ENCODE measurements at places on chromosomes 5 and 9.

DNA sequence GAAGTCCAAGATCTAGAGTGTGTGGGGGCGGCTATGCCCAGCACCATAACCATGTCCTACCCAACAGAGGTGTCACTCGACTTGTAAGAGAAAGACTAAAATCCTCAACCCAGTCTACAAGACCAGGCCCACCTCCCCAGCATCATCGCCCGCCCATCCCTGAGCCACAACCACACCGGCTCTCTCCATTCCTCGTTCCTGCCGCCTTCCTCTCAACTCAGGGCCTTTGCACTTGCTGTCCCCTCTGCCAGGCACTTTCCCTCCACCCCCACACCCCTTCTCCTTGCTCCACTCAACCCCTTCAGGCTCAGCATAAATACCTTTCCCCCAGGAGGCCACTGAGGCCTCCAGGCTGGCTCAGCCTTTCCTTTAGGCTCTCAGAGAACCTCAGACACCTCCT is 69.3 kb downstream of the PAX5 start:
- DNase-seq: no peak

DNA sequence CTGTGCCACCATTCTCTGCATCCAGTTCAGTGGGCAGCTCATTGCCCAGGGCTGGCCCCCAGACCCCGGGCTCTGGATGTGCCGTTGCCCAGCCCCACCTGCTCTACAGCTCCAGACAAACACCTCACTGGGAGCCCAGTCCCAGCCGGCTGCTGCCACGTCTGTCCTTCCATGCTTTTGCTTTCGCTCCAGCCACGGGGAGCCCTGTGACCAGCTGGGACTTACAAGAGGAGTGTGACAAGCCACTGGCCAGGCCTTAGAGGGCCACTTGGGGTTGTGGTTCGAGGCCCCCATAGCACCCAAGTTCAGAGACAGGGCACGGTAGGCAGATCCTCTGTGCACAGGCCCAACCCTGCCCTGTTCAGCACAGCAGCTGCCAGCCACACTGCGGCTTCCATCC is 142.0 kb downstream of the ADAMTS2 start:
- DNase-seq: no peak

DNA sequence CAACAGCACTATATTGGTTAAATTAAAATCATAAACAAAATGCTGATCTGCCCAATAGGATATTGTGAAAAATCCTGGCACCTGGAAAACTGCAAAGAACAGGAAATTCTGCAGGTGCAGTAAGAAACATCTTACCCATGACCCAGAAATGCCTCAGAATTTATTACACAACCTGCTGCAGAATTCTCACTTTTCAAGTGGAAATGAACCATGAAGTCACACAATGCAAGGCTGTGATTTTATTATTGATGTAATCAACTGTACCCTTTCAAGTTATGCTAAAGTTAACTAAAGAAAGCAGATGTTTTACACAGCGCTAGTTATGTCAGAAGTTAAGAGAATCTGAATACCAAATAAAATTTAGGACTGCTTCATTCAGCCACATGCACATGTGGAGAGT is 6.0 kb downstream of the STRBP start:
- no peak for DNase-seq

DNA sequence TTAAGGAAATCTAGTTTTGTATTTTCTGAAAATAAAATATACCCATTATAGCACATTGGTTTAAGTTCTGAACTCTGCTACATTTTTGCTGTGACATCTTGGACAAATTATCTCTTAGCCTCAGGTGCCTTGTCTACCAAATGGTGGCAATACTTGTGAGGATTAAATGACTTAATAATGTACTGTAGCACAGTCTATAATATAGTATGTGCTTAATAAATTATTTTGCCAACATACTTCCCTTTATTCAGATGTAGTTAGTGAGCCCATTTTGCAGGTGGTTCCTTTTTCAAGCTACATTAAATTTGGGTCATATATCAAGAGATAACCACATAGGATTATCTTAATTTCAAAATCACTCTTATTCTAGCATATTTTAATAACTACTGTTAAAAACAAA is 3.2 kb downstream of the ETF1 start:
- no peak for DNase-seq
